ENCODE measurements at places on chromosomes 4 and X. TPM values are rescaled to one million over a fixed set of nuclear protein-coding genes. Genes with fewer than 3 reads are reported as not detected.

DNA sequence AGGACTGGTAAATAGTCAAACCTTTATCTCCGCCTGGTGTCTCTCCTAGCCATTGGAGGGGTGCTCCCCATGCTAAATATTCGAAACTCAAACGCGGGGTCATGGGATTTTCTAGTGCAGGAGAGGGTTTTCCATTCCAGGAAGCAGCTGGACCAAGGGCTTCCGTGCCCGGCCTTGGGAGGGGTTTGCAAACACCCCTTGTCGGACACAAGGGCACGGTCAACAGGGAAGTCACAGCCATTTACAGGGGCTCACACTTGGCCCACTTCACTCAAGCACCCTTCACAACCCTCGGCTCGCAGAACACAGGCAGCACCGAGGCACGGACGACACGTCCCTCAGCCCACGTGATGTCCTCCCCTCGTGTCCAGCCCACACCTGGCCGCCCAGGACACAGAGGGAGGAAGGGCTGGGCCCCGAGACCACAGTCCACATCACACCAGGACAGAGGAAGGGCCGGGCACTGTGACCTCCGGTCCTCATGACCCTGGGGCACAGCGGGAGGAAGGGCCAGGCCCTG is 10.3 kb upstream of the PLCXD1 start:
- DNase-seq, result no peak

GRCh38 chr4:53716471-53717063 is 125.3 kb upstream of the LNX1 start:
- no peak for DNase-seq

Gene HSFX4
- total RNA-seq, result not detected

DNA sequence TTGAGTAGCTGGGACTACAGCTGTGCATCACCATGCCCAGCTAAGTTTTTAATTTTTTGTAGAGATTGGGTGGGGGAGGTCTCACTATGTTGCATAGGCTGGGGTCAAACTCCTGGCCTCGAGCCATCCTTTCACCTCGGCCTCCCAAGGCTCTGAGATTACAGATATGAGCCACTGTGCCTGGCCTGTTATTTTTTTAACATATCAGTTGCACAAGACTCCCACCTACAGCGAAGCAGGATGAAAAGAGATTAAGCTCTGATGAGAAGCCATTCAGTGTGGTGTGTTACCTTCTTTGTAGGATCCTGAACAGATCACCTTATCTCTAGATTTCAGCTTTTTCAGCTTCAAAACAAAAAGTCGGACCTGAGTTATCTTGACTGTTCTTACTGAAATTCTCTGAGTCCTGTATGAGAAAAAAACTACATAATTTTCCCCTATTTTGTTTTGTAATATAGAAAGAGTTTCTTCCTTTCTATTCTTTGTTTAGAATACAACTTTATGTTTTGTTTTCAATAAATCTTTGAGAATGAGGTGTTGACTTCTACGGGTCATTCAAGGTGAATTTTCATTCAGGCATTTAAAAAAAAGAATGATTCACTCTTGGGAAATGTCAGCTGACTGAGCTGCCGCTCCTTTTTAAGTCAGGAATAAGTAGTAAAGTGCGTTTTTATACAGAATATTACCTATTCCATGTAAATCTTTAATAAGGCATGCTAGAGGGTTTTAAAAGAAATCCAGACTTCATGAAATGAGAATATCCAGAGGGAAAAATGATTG is 134.6 kb downstream of the ARSF start:
- DNase-seq, result peak; percentile 56

DNA sequence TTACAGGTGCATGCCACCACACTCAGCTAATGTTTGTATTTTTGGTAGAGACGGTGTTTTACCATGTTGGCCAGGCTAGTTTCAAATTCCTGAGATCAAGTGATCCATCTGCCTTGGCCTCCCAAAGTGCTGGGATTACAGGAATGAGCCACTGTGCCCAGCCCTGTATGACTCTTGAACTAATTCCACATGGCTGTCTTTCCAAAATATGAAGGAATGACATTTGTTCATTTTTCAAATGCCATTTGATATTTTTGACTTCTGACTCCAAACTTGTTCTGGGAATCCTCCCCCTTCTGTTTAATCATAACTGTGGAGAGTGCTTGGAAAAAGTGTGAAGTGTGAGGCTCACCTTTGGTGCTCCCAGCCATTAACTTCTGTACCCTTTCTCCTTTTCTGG is 119.2 kb downstream of the NHS start:
- no peak for DNase-seq

Gene TBC1D9
- 16.9 TPM for total RNA-seq

DNA sequence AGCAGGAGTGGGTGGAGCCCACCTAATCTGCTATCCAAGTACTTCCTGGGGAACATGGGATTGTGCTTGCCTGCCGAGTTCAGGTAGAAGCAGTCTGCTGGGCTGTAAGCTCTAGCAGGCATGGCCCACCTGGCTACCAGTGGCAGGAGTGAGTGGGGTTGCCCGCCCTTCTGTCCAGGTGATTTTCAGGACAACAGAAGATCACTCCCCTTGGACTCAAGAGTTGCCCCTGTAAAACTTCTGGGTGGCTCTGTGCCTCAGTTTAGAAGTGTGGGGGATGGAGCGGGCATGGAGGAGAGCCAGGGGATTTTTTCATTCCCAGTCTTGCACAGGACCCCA is 43.5 kb downstream of the NDST3 start:
- DNase-seq, result no peak

- DNase-seq, result peak; percentile 79
These were observed 3.9 kb downstream of the MAMLD1 start for GRCh38 chrX:150366951-150367545.

DNA sequence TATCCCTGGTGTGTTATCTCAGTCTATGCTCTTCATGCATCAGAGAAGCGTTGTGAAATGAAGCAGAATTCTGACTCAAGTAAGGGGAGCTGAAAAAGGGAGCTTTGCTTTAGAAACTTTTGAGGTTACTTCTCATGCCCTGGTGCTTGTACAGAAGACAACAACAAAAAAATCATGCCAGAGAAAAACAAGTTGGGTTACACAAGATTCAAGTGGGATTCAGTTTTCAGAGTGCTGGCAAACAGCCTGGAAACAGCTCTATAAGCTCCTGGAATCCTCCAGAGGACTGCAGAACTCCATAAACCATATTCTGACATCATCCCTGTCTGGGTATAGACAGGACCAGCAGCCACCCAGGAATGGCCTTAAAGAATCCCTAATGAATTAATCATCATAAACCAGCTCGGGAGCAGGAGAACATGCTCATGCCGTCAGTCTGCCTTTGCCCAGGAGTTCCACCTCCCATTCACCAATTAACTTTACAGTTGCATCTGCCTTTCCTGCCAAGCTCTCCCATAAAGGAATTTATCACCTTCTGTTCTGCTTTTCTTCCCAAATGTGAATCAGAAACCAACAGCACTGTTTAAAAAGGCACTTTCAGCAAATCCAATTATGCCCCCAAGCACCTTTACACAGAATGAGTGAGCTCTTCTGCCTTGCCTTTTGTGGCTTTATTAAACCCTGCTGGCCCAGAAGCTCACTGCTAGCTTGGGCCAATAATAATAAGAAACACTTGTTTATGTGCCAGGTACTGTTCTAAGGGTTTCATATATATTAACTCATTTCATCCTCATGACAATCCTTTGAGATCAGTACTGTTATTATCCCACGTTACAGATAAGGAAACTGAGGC is 54.5 kb upstream of the FBXW7 start:
- peak; percentile 89 for DNase-seq

DNA sequence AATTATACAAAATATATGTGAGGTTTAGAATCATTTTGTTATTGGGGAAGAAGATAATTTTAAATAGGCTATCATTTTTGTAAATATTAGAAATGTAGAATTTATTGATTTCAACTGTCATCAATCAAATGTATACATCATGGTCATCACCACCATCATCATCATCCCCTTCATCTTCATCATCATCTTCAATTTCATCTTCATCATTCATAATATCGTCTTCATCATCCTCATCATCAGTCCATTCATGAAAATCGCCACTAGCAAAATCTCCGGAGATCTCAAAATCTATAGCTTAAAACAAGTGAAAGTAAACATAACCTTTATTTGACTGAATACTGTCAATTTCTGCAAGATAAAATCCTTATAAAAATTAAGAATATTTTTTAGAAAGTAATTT is 499.5 kb downstream of the SPOCK3 start:
- DNase-seq, result no peak

DNA sequence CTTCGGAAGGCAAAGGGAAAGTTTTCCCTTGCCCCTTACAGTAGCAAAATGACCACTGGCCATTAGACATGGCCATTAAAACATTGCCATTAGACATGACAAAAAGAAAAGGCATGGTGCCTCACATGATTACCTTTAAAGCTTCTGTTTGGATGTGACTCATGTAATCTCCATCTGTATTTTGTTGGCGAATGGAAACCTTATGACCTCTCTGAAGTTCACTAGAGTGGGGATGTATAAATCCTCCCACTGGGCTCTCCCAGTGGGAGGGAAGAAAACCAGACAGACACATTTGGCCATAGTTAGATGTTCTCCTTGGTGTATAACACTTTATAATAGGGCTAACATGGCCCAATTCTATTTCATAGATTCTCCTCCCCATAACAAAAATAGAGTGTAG is 152.6 kb downstream of the MAGEB17 start:
- peak; percentile 65 for DNase-seq

GRCh38 chr4:13415068-13415785 is 68.9 kb downstream of the RAB28 start:
- no peak for DNase-seq

- DNase-seq, result no peak
These were observed 38.1 kb downstream of the FGFRL1 start for GRCh38 chr4:1049591-1049905.

GRCh38 chr4:186644311-186644638 is 79.4 kb downstream of the FAT1 start:
- no peak for DNase-seq

Gene NALF2
- not detected for total RNA-seq

GRCh38 chr4:10184501-10184938 is 67.9 kb upstream of the WDR1 start:
- DNase-seq, result no peak

- no peak for DNase-seq
These were observed 44.8 kb downstream of the TSPAN5 start for GRCh38 chr4:98613453-98614075.

GRCh38 chrX:94813541-94813940 is 1139.5 kb downstream of the FAM133A start:
- no peak for DNase-seq

Gene SLC25A5
- total RNA-seq, result 216 TPM

DNA sequence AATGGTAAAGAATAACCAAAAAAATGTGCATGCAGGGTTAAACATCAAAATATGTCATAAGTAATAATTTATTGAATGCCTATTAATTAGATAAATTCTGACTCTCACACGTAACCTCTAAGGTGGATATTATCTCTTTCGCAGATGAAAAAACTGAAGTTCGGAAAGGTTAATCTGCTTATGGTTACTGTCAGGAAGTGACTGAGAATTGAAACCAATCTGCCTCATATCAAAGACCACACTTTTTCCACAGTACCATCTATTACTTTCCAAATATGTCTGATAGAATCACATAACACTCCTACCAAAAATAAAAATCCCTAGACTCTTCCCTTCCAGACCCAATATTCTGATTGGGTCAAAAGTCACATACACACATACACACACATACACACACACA is 6.2 kb downstream of the CHIC2 start:
- DNase-seq, result no peak

Gene CXCL1
- total RNA-seq, result not detected

DNA sequence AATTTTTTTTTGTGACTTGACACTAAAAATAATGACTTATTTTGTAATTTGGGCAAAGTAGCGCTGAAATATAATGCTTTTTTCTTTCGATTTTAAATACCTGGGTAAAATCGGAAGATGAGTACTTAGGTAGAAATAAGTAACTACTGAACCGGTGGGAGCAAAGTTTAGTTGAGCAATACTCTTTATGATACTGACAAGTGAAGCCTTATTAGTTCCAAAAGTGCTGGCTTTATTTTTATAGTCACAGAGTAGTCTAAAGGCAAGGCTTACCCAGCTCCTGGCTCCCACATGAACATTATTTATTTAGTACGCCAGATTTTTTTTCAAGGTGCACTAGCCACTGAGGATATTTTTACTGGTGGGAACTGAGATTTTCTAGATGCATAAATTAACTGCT is 14.4 kb upstream of the TRPC5OS start:
- no peak for DNase-seq

- DNase-seq, result no peak
These were observed 87.6 kb upstream of the VCX3B start for GRCh38 chrX:8377041-8377440.

Gene ADGRG2
- total RNA-seq, result under 0.01 TPM

- DNase-seq, result no peak
These were observed 681 bp downstream of the EXOC1 start for GRCh38 chr4:55854129-55854528.

Gene MAGEA4
- not detected for total RNA-seq

Gene AREG
- 0.18 TPM for total RNA-seq

DNA sequence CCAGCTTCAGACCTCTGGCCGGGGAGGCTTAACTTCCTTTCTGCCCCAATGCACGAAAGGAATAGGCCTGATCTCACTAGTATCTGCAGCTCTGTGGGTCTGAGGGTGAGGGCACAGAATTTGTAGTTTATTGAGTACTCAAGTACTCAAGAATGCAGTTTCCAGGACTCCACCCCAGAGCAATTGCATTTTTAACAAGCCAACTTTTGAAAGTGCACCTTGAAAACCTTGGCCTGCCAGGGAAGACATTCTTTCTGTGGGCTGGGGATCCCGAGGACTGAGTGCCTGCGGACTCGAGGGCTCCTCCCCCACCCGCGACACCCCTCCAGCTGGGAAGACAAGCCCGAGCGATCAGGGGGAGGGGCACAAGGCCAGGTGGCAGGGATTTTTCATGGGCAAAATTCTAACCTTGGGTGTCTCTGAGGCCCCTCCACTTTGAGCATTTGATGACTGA is 22.4 kb downstream of the RS1 start:
- no peak for DNase-seq

DNA sequence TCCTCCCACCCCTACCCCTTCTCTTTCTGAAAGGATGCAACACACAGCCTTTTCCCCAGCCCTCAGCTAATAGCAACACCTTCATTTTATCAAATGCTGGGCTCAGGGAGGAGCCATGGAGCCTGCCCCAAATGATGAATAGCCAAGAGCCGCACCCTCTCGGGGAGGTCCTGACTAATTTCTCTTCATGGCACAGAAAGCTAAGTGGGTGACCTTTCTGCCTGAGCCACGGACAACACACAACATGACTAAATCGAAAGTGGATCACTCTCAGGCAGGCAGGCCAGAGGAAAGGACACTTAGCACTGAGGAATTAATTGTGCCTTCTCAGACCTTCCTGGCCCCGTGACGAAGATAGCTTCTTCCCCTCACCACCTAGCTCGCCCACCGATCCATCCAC is 165.1 kb upstream of the RAI2 start:
- no peak for DNase-seq
